ENCODE measurements at places on chromosomes 2 and 18. TPM values are rescaled to one million over a fixed set of nuclear protein-coding genes. Genes with fewer than 3 reads are reported as not detected.

DNA sequence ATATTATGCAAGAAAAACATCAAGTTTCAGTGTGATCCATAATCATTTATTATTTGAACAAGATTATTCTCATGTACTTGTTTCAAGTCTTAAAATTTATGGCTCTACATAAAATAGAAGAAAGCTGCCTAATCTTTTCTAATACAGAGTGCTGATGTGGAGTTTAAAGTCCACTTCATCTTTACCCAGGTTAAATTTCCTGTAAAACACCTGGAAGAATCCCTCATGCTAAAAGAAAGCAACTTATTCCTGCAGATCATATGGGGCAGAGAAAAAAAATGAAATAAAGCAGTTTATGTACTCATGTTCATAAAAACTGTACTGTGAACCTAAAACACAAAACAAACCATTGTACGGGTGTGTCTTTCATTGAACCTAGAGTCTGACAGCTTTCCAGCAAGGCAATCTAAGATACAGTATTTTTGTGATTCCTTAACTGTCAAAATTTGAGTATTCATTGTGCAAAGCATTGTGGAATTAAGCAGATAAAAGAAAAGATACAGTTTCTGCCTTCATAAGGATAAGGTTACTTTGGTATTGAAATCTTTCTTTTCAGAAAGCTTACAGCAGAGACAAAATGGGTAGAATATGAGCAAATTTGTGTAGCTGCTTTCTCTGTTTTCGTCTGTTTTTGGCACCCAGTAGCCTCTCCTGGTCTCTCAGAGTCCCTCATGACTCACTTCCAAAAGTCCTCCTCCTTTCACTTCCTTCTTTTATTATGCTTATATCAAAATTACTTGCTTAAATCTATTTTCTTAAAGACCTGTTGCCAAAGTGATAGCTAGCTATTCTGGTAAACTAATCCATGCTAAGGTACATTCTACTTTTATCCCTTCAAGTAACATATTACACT lies 26.9 kb upstream of the GLS start:
- H3K27me3 ChIP-seq: no peaks in the 10 kb centered on the region
- H3K36me3 ChIP-seq: no peaks in the 10 kb centered on the region
- no peak for DNase-seq
- no peak overlapping the region for H3K27ac ChIP-seq
- H3K4me3 ChIP-seq: no peak overlapping the region

DNA sequence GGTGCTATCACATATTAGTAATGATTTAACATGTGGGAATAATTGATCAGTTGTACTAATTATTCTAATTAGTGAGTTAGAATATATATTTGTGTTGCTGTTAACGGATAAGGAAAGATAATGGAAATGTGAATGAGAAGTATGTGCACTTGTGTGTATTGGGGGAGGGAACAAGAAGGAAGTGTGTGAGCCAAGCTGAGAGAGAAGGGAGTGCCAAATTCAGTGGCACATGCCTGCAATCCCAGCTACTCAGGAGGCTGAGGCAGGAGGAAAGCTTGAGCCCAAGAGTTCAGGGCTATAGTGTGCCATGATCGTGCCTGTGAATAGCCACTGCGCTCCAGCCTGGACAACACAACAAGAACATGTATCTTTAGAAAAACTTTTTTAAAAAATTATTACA lies 9.3 kb downstream of the BARD1 start:
- no peaks in the 10 kb centered on the region for H3K4me1 ChIP-seq
- H3K27ac ChIP-seq: no peak overlapping the region
- no peak for DNase-seq
- H3K36me3 ChIP-seq: no peaks in the 10 kb centered on the region
- H3K27me3 ChIP-seq: no peaks in the 10 kb centered on the region

Gene LOXHD1
- total RNA-seq: not detected

- H3K27ac ChIP-seq: no peak overlapping the region
- no peaks in the 10 kb centered on the region for H3K27me3 ChIP-seq
- no peak overlapping the region for H3K4me3 ChIP-seq
- H3K36me3 ChIP-seq: no peaks in the 10 kb centered on the region
- peaks cover 15% of the 10 kb centered on the region for H3K4me1 ChIP-seq
- no peak for DNase-seq
These were observed 54.9 kb downstream of the IL1RL2 start for GRCh38 chr2:102241616-102242305.

DNA sequence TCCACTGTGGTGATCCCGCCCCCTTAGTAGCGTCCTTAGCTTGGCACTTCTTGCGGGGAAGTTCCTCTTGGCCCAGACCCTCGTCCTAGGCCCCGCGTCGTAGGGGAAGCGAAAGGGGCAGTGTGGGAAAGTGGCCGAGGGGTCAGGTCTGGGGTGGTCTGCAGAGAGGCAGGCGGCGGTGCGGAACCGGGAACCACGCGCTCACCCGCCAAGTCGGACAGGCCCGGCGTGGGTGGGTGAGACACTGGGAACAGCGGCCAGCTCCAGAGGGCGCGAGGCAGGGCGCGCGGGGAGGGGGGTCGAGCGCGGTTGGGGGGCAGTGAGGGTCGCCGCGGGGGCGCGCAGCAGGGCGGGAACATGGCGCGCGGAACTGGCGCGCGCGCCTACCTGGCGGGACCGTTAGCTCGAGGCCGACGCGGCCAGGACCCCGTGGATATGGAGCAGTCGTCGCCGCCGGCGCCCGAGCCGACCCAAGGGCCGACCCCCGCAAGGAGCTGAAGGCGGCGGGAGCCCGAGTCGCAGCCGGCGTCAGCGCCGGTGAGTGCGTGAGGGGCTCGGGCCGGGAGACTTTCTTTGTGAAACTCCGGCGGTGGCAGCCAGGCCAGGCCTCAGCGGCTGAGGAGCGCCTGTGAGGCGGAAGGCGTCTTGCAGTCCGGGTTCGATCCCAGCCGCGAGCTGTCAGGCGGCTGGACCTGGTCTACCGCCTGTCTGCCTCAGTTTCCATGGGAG lies 2896.7 kb upstream of the TEKT4 start:
- no peaks in the 10 kb centered on the region for H3K4me1 ChIP-seq
- no peaks in the 10 kb centered on the region for H3K36me3 ChIP-seq
- no peaks in the 10 kb centered on the region for H3K27me3 ChIP-seq
- no peak overlapping the region for H3K4me3 ChIP-seq
- H3K27ac ChIP-seq: no peak overlapping the region

- no peak for DNase-seq
- H3K27ac ChIP-seq: no peak overlapping the region
- H3K4me1 ChIP-seq: peaks cover 12% of the 10 kb centered on the region
- no peak overlapping the region for H3K4me3 ChIP-seq
These were observed 21.6 kb downstream of the EFEMP1 start for GRCh38 chr2:55901941-55902340.

DNA sequence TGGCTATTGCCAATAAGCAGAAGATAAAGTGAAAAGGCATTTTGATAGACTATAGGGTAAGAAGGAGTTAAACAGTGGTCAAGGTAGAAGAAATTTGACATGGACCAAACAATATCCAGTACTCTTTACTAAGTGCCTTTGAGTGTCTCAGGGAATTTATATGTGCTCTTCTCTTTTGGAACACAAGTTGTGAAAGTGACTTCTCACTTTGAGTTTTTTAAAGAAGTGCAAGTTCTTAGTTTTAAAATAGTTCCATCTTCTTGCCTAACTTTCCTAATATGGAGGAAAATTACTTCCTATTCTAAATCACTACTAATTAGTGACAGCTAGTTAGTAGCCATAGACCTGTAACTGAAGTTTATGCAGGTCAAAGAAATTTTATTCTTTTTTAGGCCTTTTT lies 63.4 kb downstream of the AFTPH start:
- H3K36me3 ChIP-seq: peaks cover 16% of the 10 kb centered on the region
- no peak overlapping the region for H3K4me3 ChIP-seq
- no peaks in the 10 kb centered on the region for H3K27me3 ChIP-seq
- no peak overlapping the region for H3K27ac ChIP-seq

DNA sequence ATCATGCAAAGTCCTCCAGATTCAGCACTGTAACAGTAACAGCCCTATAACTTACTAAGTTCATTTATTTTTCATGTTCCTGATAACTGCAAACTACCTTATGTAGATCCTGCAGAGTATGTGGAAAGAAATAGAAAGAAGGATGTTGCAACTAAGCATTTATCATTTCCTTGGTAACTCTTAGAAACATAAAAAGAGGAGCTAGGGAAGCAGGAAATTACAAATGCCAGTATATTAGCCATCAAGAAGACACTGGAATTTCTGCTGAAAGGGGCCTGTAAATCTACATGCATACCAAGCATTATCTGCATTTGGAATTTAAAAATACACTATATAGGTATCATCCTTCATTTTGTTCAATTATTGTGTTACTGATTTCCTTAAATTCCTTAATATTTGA lies 66.8 kb downstream of the PDE11A start:
- no peaks in the 10 kb centered on the region for H3K4me1 ChIP-seq
- no peaks in the 10 kb centered on the region for H3K36me3 ChIP-seq
- no peak overlapping the region for H3K27ac ChIP-seq

GRCh38 chr2:99805930-99806476 lies 316.2 kb upstream of the REV1 start:
- no peaks in the 10 kb centered on the region for H3K36me3 ChIP-seq
- H3K4me1 ChIP-seq: no peaks in the 10 kb centered on the region
- H3K27ac ChIP-seq: no peak overlapping the region
- no peak overlapping the region for H3K4me3 ChIP-seq

DNA sequence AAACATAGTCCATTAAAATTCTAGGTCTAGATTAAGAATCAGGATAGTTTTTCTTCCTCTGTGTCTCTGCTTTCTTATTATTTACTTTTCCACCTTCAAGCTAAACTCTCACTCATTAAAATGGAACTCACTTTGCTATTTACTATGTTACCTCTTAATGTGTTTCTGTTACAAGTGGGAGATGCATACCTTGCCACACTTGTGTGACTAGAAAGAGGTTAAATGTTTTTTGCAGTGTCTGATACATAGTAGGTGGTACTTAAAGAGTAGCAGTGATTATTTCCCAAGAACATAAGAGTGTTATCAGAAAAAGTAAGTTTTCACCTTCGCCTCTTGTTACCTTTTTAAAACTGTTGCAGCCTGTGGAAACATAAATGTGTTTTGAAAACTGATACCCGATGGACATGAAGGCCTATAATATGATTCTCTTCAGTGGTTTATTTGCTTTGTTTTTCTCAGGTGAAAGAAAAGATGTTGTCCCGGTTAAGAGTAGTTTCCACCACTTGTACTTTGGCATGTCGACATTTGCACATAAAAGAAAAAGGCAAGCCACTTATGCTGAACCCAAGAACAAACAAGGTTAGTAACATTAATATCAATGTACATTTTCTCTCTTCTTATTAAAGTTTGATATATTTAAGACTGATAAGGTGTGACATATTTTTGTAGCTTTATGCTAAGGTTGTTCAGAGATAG lies 16.6 kb downstream of the ME2 start:
- no peaks in the 10 kb centered on the region for H3K27me3 ChIP-seq
- H3K4me3 ChIP-seq: no peak overlapping the region
- H3K27ac ChIP-seq: no peak overlapping the region
- H3K4me1 ChIP-seq: no peaks in the 10 kb centered on the region
- no peaks in the 10 kb centered on the region for H3K36me3 ChIP-seq
- DNase-seq: no peak

- peaks cover 39% of the 10 kb centered on the region for H3K4me1 ChIP-seq
- peak; percentile 15 for DNase-seq
- H3K36me3 ChIP-seq: no peaks in the 10 kb centered on the region
- H3K4me3 ChIP-seq: no peak overlapping the region
These were observed 42.4 kb upstream of the FIGN start for GRCh38 chr2:163778045-163778781.

GRCh38 chr2:157168501-157168900 lies 89.0 kb upstream of the GALNT5 start:
- no peaks in the 10 kb centered on the region for H3K4me1 ChIP-seq
- no peak overlapping the region for H3K27ac ChIP-seq
- no peak for DNase-seq
- H3K4me3 ChIP-seq: no peak overlapping the region

DNA sequence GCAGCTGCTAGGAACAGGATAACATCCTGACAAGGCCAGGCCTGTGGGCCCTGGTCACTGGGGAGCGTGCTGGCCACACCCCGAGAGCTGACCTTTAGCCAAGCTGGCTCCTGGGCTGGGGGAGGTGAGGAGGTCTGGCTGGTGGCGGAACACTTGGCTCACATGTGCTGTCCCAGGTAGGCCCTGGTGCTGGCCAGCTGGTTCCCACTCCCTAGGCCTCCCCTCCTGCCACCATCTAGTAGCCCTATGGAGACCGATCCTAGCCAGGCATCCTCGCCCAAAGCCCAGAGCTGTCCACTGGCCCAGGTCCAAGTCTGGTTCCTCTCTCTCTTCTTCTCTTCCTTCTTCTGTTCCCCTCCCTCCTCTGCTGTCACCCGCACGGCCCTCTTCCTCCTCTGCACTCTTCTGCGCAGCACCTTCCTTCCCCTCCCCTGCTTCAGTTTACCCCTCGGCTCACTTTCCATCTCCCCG lies 52.4 kb downstream of the TNS1 start:
- H3K4me1 ChIP-seq: no peaks in the 10 kb centered on the region
- H3K27me3 ChIP-seq: no peaks in the 10 kb centered on the region
- no peaks in the 10 kb centered on the region for H3K36me3 ChIP-seq
- no peak for DNase-seq

Gene CIB4
- not detected for total RNA-seq

- no peaks in the 10 kb centered on the region for H3K27me3 ChIP-seq
- DNase-seq: no peak
- H3K36me3 ChIP-seq: no peaks in the 10 kb centered on the region
- H3K4me1 ChIP-seq: no peaks in the 10 kb centered on the region
These were observed 122.9 kb downstream of the MRO start for GRCh38 chr18:50696929-50697328.

- H3K4me3 ChIP-seq: no peak overlapping the region
- DNase-seq: no peak
- H3K36me3 ChIP-seq: no peaks in the 10 kb centered on the region
- H3K27me3 ChIP-seq: no peaks in the 10 kb centered on the region
- no peak overlapping the region for H3K27ac ChIP-seq
These were observed 174.3 kb downstream of the CCDC102B start for GRCh38 chr18:68972176-68972575.

GRCh38 chr2:240407090-240407489 lies 28.4 kb upstream of the GPC1 start:
- no peak overlapping the region for H3K4me3 ChIP-seq
- H3K4me1 ChIP-seq: no peaks in the 10 kb centered on the region

- H3K27ac ChIP-seq: no peak overlapping the region
- H3K4me1 ChIP-seq: no peaks in the 10 kb centered on the region
- peaks cover 23% of the 10 kb centered on the region for H3K36me3 ChIP-seq
- H3K27me3 ChIP-seq: no peaks in the 10 kb centered on the region
- no peak for DNase-seq
These were observed 48.0 kb upstream of the ITM2C start for GRCh38 chr2:230816735-230817134.

- H3K36me3 ChIP-seq: 0 out of 2 replicates have a peak, but pooled peaks cover 15% of the 10 kb centered on the region
- H3K27me3 ChIP-seq: no peaks in the 10 kb centered on the region
- no peak for DNase-seq
- H3K27ac ChIP-seq: no peak overlapping the region
- no peaks in the 10 kb centered on the region for H3K4me1 ChIP-seq
These were observed 15.2 kb downstream of the BCL2L11 start for GRCh38 chr2:111135910-111136297.

- DNase-seq: no peak
- no peaks in the 10 kb centered on the region for H3K27me3 ChIP-seq
- H3K4me3 ChIP-seq: no peak overlapping the region
- H3K4me1 ChIP-seq: no peaks in the 10 kb centered on the region
- H3K27ac ChIP-seq: no peak overlapping the region
- H3K36me3 ChIP-seq: no peaks in the 10 kb centered on the region
These were observed 87.2 kb downstream of the TRABD2A start for GRCh38 chr2:84793641-84794040.

GRCh38 chr2:43268066-43268953 lies 41.9 kb upstream of the ZFP36L2 start:
- no peaks in the 10 kb centered on the region for H3K4me1 ChIP-seq
- no peak overlapping the region for H3K4me3 ChIP-seq
- no peaks in the 10 kb centered on the region for H3K36me3 ChIP-seq
- H3K27ac ChIP-seq: no peak overlapping the region
- no peak for DNase-seq

Gene MAPK4
- total RNA-seq: 0.89 TPM

Gene ALK
- not detected for total RNA-seq

Gene TUBB8B
- 0.57 TPM for total RNA-seq

Gene DLGAP1
- total RNA-seq: 0.39 TPM
